ENCODE measurements at places on chromosomes 11 and 22.

DNA sequence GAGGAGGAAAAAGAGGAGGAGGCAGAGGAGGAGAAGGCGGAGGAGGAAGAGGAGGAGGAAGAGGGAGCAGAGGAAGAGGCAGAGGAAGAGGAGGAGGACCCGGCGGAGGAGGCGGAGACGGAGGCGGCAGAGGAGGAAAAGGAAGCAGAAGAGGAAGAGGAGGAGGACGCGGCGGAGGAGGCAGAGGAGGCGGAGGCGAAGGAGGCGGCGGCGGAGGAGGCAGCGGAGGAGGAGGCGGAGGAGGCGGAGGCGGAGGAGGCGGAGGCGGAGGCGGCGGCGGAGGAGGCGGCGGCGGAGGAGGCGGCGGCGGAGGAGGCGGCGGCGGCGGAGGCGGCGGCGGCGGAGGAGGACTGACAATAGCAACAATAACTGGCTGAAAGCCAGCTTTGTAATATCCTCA is 616.6 kb downstream of the TBC1D22A start:
- DNase-seq, result no peak

DNA sequence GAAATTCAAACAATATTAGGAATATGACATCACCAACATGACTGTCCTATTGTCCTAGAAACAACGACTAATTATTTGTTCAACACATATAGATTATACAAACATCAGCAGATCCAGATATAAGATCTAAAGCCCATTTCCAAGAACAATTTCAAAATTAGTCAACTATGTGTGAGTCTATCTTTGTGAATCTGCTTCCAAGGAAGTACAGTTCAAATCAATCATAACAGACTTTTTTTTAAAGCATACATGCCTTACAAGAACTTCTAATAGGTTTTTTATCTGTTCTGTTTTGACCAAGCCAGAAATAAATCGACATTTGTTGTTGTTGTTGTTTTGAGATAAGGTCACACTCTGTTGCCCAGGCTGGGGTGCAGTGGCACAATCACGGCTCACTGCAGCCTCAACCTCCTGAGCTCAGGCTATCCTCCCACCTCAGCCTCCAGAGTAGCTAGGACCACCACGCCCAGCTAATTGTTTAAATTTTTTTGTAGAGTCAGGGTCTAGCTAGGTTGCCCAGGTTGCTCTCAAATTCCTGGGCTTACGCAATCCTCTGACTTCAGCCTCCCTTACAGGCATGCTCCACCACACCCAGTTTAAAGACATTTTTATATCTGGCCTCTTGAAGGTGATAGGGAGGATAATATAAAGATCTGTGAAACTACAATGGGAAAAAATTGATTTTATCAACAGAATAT is 54.8 kb downstream of the DENND5A start:
- DNase-seq, result no peak

DNA sequence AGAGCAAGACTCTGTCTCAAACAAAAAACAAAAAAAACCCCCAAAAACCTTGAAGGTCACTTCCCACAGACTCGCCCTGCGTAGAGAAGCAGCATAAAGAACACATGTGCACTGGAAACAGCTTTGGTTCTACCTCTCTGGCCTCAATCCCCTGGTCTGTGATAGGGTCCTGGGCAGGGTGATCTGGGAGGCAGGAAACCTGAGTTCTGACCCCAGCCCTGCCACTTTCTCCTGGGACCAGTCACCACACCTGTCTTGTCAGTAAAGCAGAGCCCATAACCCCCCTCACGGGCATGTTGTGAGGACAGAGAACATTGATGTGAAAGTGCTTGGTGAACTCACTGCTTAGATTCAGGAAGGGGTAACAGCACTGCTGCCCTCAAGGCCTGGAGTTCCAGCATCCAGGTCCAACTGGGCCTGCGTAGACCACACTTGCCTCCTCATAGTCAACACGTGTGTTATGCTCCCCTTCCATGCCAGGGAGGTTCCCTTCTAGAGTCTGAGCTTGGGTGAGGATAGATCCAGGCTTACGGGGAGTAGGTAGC is 11.4 kb downstream of the UCP2 start:
- DNase-seq, result no peak

GRCh38 chr11:2588809-2589537 is 110.8 kb downstream of the KCNQ1OT1 start:
- DNase-seq, result no peak

GRCh38 chr11:5910540-5910939 is 17.5 kb downstream of the OR52E5 start:
- no peak for DNase-seq

DNA sequence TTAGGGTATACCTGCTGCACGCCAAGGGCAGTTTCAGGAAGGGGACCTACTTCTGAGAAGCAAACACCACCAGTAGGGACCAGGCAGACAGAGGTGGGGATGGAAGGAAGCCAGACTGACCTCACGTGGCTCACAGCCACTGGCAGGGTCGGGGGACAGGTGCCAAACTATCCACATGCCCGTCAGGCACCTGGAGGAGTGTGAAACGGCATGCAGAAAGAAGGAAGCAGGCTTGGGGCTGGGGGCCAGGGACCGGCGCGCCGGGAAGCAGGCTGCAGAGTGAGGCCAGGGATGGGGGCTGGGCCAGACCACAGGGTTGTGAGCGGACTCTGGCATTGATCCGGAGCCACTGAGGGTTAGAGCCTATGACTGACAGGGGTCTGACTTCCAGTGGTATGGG is 47.5 kb downstream of the CDKN1C start:
- no peak for DNase-seq

- no peak for DNase-seq
Observed at GRCh38 chr11:89405629-89406028, 85.5 kb downstream of the NOX4 start.

- no peak for DNase-seq
Observed at GRCh38 chr11:132904607-132905006, 627.7 kb downstream of the OPCML start.

- no peak for DNase-seq
Observed at GRCh38 chr11:134512061-134512460, 100.0 kb upstream of the B3GAT1 start.

GRCh38 chr22:23781511-23782183 is 5.1 kb upstream of the SMARCB1 start:
- DNase-seq, result no peak

GRCh38 chr11:71283971-71284441 is 31.6 kb upstream of the SHANK2 start:
- no peak for DNase-seq

- DNase-seq, result no peak
Observed at GRCh38 chr11:34311126-34311525, 46.7 kb downstream of the ABTB2 start.

DNA sequence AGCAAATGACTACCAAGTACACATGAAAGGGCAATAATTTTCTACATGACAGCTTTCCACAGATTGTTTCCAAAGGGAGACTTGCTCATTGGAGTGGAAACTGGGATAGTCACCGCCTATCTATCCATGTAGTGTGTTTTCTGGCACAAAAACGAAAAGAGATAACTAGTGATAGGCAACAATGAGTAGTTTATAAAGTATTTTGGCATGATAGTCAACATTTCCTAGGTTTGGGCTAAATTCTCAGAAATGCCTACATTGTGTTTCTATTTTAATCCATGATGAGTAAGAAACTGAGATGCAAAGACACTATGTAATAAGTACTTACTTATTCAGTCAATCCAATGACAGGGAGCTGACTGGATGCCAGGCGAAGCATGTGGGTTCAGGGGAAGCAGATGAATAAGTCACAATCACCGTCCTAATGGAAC is 1129.1 kb downstream of the DLG2 start:
- DNase-seq, result no peak

- no peak for DNase-seq
Observed at GRCh38 chr11:75162954-75163353, 12.0 kb downstream of the SLCO2B1 start.

- DNase-seq, result no peak
Observed at GRCh38 chr22:44205516-44206329, 25.0 kb downstream of the PARVG start.

DNA sequence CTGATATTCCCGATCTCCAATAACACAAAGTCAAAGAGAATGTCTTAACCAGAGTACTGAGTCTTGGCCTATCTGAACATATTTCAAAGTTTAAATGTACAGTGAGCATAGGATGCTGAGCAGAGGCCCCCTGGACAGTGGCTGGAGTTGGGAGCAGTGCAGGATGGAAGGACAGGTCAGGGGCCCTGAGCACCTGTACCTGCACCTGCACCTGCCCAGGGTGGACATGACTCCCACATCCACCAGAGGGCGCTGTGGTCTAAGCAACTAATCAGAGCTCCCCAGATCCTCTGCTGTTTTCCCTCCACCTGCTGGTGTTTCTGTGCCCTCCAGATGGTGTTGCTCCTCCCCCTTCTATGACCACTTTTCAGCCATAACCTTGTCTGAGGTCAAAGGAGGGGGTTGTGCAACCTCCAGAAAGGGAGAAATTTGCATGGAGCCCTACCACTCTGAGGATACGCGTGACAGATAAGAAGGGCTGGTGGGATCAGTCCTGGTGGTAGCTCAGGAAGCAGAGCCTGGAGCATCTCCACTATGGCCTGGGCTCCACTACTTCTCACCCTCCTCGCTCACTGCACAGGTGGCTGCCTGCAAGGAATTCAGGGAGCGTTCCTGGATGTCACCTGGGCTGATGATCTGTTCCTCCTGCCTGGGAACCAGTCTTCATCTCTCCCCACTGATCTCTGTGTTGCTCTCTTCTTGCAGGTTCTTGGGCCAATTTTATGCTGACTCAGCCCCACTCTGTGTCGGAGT is 49.1 kb upstream of the VPREB1 start:
- peak; percentile 90 for DNase-seq

DNA sequence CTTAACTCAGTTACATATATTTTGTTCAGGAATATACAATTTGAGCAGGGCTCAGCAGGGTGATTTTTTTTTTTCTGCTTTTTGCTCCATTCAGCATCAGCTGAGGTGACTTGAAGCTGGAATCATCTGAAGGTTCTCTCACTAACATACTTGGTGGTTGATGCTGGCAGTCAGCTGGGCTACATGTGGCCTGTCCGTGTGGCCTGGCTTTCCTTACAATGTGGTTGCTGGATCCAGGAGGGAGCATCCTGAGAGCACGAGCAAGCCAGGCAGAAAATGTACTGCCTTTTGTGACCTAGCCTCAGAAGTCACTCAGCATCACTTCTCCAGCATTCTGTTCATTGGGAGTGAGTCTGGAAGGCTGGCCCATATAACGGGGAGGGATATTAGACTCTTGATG is 151.6 kb upstream of the E2F8 start:
- DNase-seq, result no peak

DNA sequence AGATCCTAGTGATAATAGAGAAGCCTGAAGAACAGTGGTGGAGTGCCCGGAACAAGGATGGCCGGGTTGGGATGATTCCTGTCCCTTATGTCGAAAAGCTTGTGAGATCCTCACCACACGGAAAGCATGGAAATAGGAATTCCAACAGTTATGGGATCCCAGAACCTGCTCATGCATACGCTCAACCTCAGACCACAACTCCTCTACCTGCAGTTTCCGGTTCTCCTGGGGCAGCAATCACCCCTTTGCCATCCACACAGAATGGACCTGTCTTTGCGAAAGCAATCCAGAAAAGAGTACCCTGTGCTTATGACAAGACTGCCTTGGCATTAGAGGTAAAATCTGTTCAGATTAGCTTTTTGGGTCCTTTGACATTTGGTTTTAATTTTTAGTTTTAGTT is 16.7 kb downstream of the CRKL start:
- no peak for DNase-seq

DNA sequence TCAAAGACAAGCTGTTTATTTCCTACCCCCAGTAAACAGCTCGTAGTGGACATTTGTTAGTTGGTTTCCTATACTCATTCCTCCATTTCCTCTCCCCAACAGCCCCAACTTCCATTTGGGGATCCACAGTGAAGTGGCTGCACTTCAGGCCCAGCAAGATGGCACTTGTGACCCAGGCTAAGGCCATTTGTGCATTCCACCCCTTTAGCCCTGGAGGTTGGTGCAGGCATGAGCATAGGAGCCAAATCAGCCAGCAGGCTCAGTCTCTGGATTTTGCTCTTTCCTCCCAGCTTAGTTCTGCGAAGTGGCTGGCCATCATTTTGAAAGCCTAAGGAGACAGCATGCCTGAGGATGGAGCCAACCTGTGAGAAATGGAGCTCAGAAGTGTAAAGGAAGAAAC is 122.9 kb downstream of the MPPED2 start:
- no peak for DNase-seq

- DNase-seq, result no peak
Observed at GRCh38 chr11:680970-681369, 14.1 kb downstream of the DEAF1 start.

- no peak for DNase-seq
Observed at GRCh38 chr11:127993788-127994187, 593.6 kb downstream of the ETS1 start.

- DNase-seq, result no peak
Observed at GRCh38 chr11:20604864-20605601, 5.6 kb downstream of the SLC6A5 start.

- no peak for DNase-seq
Observed at GRCh38 chr11:67050139-67050538, 6.5 kb upstream of the RHOD start.
